ENCODE measurements at places on chromosomes 7 and 10.

- DNase-seq, result no peak
These were observed 163.8 kb downstream of the GRK5 start for GRCh38 chr10:119370972-119371703.

DNA sequence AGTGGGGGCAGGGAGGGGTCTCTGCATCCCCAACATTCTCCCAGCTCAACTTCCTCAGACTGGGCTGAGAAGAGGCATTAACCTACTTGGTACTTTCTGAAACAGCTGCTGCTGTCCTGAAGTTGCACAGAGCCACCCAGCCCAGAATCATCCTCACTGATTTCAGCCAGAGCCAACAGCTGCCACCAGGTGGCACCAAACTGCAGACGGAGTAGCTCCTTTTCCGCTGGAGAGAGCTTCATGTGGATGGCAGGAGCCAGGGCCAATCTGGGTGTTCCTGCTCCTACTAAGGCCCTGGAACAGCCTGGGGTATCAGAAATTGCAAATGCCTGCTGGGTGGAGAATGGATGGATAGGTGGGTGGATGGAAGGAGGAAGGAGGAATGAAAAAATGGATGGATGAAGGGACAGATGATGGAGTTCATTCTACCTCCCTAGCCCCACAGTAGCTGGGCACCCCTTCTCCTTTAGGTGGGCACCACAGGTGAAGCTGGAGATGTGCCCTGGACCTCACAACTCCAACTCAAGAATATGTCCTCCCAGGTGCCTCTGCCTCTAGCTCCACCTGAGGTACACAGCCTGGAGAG, 11.8 kb upstream of the DRGX start:
- DNase-seq, result peak; percentile 4

GRCh38 chr7:51316262-51316665, 345 bp downstream of the COBL start:
- no peak for DNase-seq

DNA sequence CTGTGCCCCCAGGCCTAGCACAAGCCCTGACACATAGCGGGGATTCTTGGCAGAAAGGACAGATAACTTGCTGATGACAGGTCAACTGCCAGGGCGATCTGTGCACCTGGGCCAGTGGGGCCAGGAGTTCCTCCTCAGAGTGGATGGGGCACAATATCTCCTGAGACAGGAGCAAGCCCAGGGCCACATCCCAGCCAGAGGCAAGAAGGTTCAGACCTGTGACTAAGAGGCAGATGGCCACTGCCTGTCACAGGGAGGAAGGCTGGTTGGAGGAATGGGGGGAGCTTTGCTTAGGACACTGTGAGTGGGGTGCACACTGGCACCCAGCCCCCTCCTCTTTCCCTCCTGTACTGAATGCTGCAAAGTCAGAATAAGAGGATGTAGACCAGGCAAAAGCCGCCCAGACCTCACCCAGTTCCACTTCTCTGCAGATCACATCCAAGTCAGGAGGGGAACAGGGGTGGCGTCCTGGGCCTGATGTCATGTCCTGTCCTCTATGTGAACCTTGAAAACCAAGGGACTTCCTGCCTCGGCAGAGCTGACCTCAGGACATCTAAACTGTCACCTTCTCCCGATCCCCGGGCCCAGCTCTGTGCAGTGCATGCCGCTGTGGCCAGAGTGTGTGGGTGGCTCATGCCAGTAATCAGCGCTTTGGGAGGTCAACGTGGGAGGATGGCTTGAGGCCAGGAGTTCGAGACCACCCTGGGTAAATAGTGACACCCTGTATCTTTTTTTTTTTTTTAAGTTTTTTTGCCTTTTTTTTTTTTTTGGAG, 1.3 kb downstream of the GUSB start:
- no peak for DNase-seq

GRCh38 chr10:42707234-42707633, 68.9 kb upstream of the ZNF33B start:
- DNase-seq, result no peak

Measured in NCI-H1930 (cell line).